ENCODE measurements at places on chromosomes 12 and 14.

GRCh38 chr12:65082406-65082805 lies 38.7 kb downstream of the WIF1 start:
- DNase-seq: no peak

DNA sequence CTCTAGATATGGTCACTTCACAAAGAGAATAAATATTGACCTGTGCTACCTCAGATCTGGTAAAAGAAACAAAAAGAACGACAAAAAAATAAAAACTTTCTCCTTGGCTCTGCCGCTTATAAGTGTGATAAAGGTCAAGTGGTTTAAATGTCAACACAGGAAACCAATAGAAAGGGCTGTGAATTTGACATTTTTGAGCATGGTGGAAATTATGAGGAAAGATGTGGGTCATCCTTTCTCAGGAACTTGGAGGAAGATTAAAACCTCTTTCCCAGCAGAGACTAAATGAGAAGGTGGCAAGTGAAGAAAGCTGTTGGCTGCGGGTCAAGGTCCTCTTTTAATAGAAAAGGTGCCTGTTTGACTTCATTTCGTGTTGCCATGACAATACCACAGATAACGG lies 28.2 kb downstream of the TESPA1 start:
- no peak for DNase-seq

DNA sequence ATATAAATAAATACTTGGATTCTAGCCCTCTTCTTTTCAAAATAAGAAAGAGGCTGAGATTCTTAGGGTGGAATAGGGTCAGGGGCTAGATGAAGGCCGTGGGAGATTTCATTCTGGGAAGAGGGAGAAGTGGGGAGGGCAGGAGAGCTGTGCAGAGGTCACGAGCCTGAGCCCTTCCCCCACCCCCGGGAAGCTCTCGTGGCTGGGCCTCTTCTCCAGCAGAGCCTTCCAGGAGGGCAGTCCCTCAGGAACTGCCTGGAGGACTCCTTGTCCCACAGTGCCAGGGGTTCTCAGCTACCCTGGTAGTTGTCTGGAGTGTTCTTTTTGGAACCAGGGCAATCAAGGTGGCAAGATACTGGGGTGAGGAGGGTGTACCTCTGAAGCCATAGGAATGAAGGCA lies 94.0 kb downstream of the ESR2 start:
- no peak for DNase-seq

GRCh38 chr12:5428332-5429221 lies 3.3 kb upstream of the NTF3 start:
- no peak for DNase-seq

- DNase-seq: no peak
These were observed 125.9 kb upstream of the FOXN3 start for GRCh38 chr14:89542786-89543424.

- no peak for DNase-seq
These were observed 92.0 kb downstream of the PPP2R5C start for GRCh38 chr14:101853455-101854018.

DNA sequence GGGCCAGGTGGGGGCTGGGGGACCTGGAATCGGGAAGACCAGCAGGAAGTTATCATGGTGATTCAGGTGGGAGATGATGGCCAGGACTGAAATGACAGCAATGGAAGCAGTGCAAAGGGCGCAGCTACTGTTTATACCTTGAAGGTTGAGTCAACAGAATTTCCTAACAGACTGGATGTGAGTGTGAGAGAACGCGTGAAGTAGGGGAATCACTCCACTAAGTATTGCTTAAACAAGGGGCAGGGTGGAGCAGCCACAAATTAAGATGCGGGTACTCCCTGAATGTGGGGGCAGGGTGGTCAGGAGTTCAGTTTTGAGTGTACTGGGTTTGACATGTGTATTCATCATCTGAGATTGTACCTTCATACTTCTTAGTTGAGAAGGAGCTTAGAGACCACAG lies 45.1 kb downstream of the MYF5 start:
- no peak for DNase-seq

DNA sequence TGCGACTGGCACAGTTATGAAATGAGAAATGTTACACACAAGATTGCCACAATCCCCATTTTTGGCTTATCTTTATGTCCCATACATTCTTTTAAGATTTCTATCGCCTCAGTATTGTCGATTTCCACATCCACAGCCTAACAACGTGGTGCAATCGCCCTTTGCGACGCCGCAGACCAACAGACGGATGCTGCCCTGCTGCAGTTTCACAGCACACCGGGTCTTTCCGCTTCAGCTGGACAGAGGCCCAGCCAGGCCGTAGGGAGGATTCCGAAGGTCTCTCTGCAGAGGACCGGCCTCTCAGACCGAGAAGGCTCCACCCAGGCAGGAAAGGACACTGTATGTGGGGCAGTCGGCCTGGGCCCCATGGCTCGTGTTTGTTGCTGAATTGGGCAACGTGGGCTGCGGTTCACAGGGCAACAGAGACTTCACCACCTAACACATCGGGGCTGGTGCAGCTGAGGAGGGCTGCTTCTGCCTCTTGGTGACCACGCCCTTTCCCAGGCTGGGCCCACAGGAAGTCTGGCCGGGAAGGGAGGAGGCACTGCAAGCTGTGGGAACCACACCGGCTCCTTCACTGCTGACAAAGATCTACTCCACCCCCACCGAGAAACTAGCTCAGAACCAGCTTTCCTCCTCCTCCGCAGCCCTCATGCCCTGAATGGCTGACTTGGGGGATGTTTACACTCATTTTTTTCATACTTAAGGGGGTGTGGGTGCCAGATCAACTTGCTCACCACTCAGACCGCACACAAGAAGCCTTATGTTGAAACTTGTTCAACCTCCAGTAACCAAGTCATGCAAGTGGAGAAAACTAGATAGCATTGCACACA lies 32.9 kb upstream of the MDM1 start:
- DNase-seq: peak; percentile 97

GRCh38 chr12:22333713-22334409 lies 646 bp downstream of the ST8SIA1 start:
- no peak for DNase-seq

DNA sequence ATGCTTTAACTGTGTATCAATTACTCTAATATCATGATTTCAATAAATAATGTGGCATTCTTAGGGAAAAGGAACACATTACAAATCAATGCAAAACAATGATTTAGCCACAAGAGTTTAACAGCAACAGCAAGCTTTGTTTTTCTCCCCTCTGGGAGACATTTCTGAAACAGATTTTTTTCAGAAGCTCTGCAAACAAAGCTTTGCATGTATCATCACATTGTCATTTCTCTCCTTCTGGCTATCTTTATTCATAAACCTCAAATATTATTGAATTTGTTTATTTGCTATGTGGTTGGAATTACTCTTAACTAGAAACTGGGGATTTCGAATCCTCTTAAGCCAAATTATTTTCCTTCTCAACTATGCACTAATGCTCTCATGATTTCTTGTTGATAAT lies 278.4 kb upstream of the ATXN7L3B start:
- no peak for DNase-seq

DNA sequence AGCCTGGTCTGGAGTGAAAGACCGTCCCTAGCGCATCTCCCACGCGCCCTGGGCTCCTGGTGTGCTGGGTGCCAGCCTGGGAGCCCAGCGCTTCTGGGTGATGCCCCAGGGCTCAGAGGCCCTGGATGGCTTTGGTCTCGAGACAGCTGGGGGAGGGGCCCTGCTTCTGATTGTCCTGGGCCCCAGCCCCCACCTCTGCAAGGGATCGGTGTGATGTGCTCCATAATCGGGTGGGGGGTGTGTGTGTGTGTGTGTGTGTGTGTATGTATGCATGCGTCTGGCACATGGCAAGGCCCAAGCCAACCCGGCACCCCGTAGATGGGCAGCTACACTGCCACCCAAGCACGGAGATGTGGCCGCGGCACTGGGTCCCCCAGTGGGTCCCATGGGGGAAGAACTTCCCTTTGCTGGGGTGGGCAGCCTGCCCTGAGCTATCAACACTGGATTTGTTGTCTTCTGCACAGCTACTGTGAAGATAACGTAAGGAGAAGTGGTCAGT lies 3.1 kb downstream of the ZBTB42 start:
- DNase-seq: no peak

- DNase-seq: no peak
These were observed at the start of gene LRTM2 for GRCh38 chr12:1820191-1820895. Gene LRTM2 (plus strand): TSS chr12:1820565. CDS start chr12:1828149, 7,584 bp downstream.

DNA sequence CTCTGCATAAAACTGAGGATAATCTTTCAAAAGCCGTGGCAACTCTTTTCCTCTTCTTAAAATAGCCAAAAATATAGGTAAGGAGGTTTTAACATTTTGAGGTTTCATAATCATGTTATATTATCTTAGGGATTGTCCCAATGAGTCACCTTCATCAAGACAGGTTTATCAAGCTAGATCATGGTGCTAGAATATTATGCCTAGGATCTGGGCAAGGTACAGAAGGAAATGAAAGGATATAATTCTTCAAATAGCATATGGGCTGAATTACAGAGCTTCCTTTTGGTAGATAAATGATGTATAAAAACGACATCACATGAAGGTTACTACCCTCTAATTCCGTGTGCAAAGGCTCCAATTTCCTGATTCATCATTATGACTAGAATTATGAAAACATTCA lies 28.6 kb upstream of the TBC1D15 start:
- no peak for DNase-seq

DNA sequence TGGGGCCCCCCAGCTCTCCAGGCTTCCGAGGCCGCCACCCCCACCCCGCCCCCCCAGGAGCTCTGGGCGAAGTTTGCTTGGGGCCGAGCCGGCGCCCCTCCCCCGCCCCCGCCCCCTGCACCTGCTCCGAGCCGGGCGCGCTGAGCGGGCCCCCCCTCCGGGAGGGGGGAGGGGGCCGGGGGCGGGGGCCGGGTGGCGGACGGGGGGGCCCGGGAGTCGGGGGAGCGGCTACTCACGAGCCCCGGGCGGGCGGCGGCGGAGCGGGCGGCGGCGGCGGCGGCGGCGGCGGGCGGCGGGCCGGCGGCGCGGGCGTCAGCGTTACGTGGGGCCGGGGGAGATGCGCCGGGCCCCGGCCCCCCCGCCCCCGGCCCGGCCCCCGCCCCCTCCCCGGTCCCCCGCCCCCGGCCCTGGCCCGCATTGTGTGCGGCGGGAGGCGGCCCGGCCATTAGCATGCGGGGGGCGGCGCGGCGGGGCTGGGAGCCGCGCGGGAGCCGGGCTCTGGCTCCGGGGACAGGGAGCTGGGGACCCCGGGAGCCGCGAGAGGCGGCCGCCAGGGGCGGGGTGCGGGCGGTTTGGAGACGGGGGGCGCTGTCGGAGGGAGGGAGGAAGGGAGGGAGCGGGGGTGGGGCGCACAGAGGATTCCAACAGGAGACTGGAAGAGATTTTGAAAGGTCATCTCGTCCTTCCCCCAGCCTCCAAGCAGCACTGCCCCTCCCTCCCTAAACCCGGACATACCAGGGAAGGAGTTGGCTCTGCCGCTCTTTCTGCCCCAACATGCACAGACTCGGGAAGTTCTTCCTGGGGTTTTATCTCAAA lies at the start of gene ZNF219:
ZNF219 (minus strand) TSS at position 580 of the 816 bp plus-strand sequence. CDS start 5,064 bp downstream, outside the sequence.
- DNase-seq: peak; percentile 26

GRCh38 chr14:55075628-55076175 lies 24.3 kb downstream of the MAPK1IP1L start:
- DNase-seq: no peak

DNA sequence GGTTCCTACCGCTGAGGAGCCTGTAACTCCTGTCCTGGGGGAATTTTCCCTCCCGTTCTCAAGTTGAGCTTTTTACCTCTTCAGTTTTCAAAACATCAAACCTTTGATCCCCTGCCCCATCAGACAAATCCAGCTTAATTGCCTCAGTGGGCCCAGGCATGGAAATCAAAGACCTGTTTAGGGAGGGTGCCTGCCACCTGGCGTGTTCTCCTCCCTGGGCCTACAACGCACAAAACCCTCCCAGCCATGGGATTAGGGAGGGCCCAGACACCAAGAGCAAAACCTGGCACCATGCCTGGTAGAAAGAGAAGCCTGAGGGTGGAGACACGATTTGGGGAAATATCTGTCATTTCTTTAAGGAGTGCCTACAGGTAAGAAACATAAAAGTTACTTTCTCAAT lies 672.9 kb downstream of the BCL11B start:
- no peak for DNase-seq

- no peak for DNase-seq
These were observed 153.0 kb upstream of the MYL2 start for GRCh38 chr12:111073370-111073769.

DNA sequence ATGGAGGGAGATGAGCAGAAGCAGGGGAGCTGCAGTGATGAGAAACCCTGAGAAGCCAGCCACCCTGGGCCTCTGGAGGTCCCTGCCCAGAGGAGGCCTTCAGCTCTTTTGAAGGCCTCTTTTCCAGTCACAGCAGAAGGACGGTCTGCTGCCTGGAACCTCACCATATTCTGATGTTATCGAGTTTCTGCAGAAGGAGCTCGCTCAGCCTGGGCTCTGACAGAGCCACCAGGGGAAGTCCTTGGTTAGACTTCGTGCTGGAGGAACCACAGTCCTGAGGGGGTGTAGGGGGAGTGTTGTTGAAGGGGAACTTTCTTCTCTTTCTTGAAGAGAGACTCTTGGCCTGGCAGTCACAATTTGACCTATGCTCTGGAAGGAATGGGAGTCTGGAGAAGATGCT lies 25.1 kb upstream of the BATF start:
- DNase-seq: peak; percentile 98
